ENCODE measurements at places on chromosomes 11 and 22.
A peak's percentile ranks its signal among the peaks of the same experiment; 100 is the strongest.

GRCh38 chr22:19520007-19520406 lies 4.2 kb downstream of the CLDN5 start:
- no peak for DNase-seq

GRCh38 chr11:737366-737765 lies 9.9 kb upstream of the TALDO1 start:
- DNase-seq: no peak

DNA sequence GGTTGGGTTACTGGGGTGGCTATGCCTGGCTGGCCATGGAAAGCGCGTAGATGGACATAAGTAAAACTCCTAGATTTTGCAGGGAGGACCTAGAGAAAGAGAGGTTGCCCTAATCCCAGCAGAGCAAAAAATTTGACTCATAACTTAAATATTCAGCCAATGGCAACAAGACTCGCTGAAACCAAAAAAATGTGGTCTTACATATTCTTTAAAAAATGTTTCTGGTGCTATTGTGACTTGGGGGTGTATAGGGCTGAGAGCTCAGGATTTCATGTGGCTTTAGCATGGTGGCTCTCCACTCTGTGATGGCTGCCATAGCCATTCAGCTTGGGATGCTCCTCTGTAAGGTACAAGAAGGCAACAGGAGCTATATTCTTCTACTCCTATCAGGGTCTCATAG lies 27.2 kb upstream of the PDGFD start:
- no peak for DNase-seq

- peak; percentile 73 for DNase-seq
Observed at GRCh38 chr11:45209891-45210699, 63.7 kb downstream of the PRDM11 start.

DNA sequence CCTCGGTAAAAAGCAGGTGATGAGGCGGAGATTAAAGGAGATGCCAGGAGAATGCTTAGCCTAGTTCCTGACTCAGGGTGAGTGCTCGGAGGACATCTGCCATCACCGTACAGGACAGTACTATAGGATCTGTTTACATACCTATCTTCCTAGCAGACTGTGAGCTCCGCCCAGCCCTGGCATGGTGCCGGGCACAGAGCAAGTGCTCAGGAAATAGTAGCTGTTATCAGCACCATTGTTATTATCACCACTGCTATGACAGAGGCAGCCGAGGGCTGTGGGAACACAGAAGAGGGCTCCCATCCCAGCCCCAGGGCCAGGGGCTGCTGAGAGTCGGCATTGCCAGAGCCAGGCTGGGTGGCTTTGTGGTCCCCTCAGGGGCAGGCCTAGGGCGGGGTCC lies 642 bp upstream of the SEPTIN3 start:
- DNase-seq: peak; percentile 68
